Activated gamma-delta T cell (primary cell): ENCODE measurements at places on chromosomes 3 and 15.

GRCh38 chr15:66873856-66874255 lies 171.8 kb downstream of the SMAD6 start:
- no peak for DNase-seq

- DNase-seq = no peak
Measured at GRCh38 chr3:123424321-123424998, 24.4 kb downstream of the ADCY5 start.

GRCh38 chr3:36540888-36541518 lies 160.7 kb downstream of the STAC start:
- no peak for DNase-seq

GRCh38 chr15:80580106-80580505 lies 115.0 kb upstream of the ABHD17C start:
- DNase-seq = no peak

GRCh38 chr15:51093839-51094605 lies 684 bp downstream of the TNFAIP8L3 start:
- DNase-seq = no peak

- DNase-seq = peak; percentile 19
Measured at GRCh38 chr15:77021803-77022381, 27.0 kb downstream of the PSTPIP1 start.

DNA sequence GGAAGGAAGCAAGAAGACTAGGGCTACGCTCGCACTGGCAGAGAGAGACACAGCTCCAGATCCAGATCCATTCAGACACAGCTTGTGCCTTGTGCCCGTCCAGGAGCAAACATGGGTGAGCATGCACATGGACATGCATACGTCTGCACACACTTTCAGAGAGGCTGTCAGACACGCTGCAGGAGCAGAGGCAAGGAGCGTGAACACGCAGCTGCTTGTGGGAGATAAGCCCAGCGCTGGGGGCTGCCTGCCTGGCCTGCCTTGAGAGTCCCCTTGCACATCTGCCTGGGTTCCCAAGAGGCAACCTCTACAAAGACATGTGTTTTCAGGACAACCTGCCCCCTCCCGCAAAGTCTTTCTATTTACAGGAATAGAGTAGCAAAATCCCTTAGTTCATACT lies 13.6 kb upstream of the BAHD1 start:
- DNase-seq = no peak

DNA sequence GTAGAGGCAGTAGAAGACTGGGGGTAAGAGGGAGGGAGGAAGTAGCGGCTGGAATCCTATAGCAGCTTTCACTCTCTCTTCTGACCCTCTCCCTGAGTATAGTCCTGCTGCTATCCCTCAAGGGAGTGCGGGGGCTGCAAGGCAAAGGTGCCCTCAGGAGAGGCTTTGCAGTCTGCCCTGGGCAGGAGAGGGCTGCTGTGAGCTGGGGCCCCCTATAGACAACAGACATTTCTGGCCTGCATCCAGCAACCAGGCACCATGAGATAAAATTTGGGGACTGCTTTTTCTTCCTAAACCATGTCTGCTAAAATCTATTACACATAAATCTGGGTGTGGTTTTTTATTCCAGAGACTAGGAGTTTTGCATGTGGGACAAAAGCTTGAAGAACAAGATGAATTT lies 48.0 kb downstream of the SACM1L start:
- DNase-seq = no peak

DNA sequence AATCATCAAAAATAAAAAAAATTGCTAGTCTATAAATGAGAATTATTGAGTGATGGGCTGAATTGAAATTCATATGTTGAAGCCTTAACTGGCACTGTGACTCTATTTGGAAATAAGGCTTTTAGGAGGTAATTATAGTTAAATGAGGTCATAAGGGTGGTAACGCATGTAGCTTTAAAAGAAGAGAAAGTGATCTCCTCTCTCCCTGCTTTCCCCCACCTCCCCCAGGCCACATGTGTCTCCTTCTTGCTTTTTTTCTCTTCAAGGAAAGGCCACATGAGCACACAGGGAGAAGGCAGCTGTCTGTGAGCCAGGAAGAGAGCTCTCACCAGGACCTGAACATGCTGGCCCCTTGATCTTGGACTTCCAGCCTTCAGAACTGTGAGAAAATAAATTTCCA lies 48.2 kb upstream of the ARPP19 start:
- no peak for DNase-seq

GRCh38 chr15:78432664-78433063 lies 5.4 kb upstream of the IREB2 start:
- DNase-seq = no peak

- no peak for DNase-seq
Measured at GRCh38 chr3:39122813-39123212, 15.3 kb downstream of the TTC21A start.

- DNase-seq = no peak
Measured at GRCh38 chr3:182248349-182248880, 536.7 kb downstream of the SOX2 start.

DNA sequence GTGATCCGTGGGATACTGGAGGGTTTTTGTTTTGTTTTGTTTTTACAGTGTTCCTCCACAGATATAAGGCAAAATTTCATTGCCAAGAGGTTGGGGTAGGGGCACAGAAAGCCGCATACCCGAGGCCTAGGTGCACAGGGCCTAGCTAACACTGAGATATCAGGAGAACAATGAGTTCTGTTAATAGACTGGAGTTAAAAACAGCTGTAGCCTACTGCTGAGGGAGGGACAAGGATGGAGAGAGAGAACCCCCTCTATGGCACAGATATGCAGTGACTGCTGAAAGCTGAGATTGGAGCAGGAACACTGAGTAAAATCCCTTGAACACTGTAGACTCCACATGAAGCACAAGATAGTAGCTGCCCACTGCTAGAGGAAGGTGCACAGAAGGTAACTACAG lies 53.1 kb upstream of the MAP3K13 start:
- no peak for DNase-seq

DNA sequence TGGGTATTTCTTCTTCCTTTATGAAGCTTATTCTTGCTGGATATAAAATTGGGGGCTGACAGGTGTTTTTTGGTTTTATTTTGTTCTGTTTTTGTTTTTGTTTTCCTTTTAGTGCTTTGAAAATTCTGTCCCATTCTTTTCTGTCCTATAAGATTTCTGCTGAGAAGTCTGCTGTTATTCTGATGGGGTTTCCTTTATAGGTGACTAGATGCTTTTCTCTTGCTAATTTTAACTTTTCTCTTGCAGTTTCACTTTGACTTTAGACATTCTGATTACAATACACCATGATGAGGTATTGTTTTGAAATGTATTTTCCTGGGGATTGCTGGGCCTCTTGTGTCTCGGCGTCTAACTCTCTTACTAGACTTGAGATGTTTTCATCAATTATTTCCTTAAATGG lies 22.8 kb downstream of the TTC14 start:
- DNase-seq = no peak

DNA sequence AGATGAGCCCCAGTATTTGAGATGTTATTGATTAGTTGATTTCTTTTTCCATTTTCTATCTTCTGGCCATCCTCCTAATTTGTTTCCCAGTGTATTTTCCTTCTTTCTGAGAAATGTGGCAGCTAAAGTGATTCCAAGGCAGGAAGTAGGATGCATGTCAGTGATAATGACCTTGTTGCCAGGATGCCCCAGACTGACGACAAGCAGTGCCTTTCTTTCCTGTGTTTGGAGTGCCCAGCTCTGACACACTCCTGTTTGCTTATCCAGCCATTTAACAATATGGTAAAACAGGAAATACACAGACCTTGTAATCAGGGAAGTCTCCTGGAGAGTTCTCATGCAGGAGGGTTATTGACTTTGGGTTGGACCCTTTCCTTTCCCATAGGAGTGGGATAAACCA lies 20.4 kb downstream of the TMOD2 start:
- no peak for DNase-seq

DNA sequence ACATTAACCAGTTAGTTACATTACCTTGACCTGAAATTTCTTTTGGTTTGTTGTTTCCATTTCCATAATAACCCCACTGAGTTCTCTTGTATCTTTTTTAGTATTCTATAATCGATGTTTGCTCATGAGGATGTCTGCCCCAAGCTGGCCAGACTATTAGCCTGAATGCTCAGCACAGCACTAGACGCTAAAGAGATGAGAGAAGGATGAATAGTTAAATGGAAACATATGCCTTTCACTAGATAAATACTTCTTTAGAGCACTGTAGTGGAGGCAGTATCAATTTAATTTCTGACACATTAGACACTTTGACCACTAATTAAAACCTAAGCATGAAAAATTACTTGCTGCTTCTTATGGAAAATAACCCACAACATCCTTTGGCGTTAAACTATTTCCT lies 654.9 kb upstream of the KCNMB2 start:
- no peak for DNase-seq

DNA sequence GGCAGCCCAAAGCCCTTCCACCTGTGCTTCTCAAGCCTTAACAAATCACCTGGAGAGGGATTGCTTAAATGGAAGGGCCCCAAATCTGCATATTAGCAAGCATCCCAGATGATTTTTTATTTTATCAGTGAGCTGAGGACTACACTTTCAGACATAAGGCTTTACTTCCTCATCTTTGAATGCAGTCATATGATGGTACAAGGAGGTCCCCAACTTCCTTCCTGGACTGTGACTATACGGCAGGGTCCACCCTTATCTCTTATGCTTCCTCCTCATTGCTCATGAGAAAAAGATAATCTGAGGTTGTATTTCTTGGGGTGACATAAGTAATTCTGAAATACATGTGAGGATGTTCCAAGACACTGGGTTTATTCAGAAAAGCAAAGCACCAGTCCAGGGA lies 13.7 kb upstream of the HEG1 start:
- DNase-seq = no peak

DNA sequence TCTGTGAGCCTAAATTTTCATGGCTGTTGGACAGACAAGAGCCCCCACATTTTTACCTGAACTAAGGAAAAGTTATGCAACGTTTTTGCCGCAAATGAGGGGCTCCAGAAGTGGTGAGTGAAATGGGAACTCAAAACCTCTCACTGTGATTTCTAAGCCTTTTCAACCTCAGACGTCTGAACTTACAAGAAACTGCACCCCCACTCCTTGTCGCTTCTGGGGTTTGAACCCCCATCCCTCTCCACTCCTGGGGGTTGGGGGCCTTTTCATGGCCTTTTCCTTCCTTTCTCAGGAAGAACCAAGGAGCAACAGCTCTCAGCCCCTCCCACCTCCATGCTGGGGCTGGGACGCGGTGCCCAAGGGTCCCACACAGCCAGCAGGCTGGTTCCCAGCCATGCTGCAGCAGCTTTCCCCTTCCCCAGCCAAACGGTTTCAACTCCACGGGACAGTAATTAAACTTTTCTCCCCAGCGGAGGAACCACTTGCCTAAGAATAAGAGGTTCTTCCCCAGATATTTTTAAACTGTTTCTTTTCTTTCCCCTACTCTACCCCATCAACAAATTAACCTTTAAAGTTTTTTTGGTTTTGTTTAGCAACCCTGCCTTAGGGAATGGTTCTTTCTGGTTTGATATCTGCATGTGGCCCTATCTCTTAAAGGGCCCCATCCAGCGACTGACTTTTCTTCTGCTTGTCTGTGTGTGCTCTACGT lies 387.6 kb upstream of the CBLB start:
- DNase-seq = no peak

DNA sequence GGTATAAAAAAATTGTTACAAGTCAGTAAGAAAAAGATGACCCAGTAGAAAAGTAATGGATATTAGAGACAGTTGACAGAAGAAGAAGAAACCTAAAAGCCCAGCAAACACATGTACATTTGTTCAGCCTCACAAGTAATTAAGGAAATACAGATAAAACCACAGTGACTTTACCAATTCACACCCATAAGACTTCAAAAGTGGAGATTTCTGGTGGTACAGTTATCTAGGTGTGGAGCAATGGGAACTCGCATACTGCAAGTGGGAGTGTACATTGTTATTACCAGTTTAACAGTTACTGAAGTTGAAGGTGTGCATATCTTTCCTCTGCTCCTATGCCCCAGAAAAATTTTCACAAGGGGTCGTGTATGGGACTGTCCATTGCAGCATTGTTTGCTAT lies 18.1 kb upstream of the MAPKBP1 start:
- DNase-seq = no peak

DNA sequence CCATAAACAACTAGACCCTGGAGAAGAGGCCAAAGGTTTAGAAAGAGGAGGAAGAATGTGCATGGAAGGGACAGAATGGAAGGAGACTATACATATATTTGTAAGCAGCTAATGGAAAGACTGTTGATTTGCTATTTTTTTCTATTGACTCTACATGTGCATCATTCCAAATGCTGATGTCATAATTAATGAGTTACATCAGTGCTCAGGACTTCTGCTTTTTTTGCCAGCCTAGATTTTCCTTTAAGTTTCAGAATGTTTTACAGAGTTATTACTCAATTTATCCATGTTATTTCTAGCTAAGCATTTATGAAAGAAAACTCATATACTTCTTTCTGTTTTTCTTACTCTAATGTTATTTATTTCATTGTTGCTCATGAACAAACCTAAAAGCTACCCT lies 62.6 kb upstream of the VGLL3 start:
- DNase-seq = no peak

- DNase-seq = no peak
Measured at GRCh38 chr3:177061369-177061768, 135.9 kb downstream of the TBL1XR1 start.

GRCh38 chr15:66236806-66237375 lies 16.7 kb downstream of the MEGF11 start:
- no peak for DNase-seq

GRCh38 chr3:171980578-171981270 lies 58.7 kb upstream of the FNDC3B start:
- DNase-seq = no peak

- no peak for DNase-seq
Measured at GRCh38 chr15:94029495-94029894, 201.9 kb upstream of the MCTP2 start.

- DNase-seq = no peak
Measured at GRCh38 chr3:136142592-136142991, 53.5 kb downstream of the MSL2 start.

GRCh38 chr3:139297588-139298311 lies 46.1 kb upstream of the MRPS22 start:
- no peak for DNase-seq

GRCh38 chr3:133330065-133330464 lies 69.8 kb upstream of the BFSP2 start:
- no peak for DNase-seq

DNA sequence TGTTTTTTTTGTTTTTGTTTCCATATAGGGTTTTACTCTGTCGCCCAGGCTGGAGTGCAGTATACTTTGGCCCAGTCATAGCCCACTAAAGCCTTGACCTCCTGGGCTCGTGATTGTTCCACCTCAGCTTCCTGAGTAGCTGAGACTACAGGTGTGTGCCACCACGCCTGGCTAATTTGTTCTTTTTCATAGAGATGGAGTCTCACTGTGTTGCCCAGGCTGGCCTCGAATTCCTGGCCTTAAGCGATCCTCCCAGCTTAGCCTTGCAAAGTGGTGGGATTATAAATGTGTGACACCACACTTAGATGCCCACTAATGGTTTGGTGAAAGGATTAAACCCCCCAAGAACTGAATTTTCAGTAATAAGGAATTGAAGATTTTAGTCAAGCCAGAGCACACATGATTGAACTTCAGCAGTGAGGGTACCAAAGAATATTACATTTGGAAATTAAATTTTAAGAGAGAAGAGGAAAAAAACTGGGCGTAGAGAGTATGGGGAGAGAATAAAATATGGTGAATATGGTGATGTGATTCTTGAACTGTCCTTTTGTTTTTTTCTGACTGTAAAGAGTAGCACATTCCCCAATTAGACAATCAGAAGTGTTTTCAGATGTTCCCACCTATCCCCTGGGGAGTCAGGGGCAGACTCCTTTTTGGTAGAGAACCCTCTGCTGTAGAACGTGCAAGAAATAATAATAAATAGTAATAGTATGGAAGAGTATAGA lies 208.1 kb downstream of the PTPRG start:
- no peak for DNase-seq

GRCh38 chr3:171065732-171066131 lies 39.2 kb upstream of the SLC2A2 start:
- DNase-seq = no peak

GRCh38 chr3:567488-568185 lies 371.1 kb downstream of the CHL1 start:
- DNase-seq = no peak
